ENCODE measurements at places on chromosomes 6 and 20.

GRCh38 chr6:2626401-2626800 lies 124.3 kb downstream of the MYLK4 start:
- DNase-seq, result no peak

DNA sequence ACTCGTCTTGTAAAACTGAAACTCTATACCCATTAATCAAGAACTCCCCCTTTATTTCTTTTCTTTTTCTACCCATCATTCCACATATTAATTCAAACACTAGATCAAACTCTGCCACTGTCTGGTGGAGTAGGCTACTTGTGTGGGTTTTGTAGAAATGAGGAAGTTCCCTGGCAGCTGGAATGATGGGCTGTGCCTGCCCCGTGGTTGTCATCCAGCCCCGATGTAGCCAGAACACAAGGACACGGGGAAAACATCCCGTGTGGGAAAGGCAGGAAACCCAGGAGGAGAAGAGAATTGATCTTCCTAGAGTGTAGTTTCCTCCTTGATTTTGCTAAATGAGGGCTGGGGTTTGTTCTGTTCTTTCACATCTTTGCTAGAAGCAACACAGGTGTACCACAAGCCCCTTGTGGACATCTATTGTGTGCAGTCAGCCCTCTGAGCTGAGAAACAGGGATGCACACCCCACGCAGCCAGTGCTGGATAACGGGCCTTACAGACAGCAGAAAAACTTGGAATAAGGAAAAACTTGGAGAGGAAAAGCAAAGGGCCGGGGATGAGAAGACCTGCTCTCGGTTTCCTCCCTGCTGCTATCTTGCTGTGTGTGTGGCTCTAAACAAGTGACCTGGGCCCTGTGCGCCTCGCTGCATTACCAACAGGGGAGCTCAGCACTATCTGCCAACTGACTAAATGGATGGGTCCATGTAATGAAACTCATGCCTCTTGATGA lies 88.0 kb downstream of the SCML4 start:
- no peak for DNase-seq

- no peak for DNase-seq
These were observed 337.2 kb downstream of the SMOC2 start for GRCh38 chr6:168778201-168778600.

- DNase-seq, result no peak
These were observed 615 bp upstream of the UBE2J1 start for GRCh38 chr6:89353118-89353556.

DNA sequence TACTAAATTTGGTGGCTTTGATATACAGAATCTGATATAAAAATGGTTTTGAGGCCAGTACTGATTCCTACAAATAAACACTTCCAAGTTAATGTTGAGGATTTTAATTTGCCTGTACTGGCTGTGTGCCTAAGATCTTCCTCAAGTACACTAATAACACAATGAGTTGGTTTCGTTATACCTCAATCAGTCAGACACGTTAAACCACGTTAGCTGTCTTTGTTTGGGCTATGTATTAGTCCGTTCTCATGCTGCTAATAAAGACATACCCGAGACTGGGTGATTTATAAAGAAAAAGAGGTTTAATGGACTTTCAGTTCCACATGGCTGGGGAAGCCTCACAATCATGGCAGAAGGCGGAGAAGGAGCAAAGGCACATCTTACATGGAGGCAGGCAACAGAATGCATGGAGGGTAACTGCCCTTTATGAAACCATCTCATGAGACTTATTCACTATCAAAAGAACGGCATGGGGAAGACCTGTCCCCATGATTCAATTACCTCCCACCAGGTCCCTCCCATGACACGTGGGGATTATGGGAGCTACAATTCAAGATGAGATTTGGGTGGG lies 46.2 kb downstream of the NT5E start:
- DNase-seq, result no peak

DNA sequence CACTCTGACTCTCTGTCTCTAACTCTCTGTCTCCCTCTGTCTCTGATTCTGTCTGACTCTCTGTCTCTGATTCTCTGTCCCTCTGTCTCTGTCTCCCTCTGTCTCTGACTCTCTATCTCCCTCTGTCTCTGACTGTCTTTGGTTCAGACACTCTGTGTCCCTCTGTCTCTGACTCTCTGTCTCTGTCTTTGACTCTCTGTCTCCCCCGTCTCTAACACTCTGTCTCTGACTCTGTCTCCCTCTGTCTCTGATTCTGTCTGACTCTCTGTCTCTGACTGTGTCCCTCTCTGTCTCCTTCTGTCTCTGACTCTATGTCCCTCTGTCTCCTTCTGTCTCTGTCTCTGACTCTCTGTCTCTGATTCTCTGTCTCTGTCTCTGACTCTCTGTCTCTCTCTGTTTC lies 21.7 kb upstream of the NOL4L start:
- no peak for DNase-seq

DNA sequence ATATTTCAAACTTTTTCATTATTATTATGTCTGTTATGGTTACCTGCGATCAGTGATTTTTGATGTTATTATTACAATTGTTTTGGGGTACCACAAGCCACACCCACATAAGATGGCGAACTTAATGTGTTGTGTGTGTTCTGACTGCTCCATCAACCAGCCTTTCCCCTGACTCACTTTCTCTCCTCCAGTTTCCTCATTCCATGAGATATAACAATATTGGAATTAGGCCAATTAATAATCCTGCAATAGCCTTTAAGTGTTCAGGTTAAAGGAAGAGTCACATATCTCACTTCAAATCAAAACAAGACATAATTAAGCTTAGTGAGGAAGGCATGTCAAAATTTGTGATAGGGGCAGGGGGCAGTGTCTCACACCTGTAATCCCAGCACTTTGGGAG lies 16.3 kb upstream of the POPDC3 start:
- no peak for DNase-seq

DNA sequence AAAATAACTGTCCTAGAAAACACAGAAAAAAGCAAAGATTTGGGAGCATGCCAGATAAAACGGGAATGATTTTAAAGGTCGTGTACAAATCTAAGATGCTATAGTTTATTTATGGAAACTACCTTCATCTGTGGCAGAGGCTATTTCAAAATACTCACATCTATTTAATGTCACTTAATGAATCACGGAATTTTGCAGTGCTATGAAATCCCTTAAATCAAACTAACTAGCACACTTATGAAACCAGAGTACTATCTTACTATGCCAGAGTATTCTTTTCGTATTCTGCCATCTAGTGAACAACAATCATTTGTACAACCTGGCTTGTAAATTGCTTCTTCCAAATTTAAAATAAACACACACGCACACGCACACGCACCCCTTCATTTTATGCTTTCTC lies 77.9 kb upstream of the BMP5 start:
- no peak for DNase-seq

DNA sequence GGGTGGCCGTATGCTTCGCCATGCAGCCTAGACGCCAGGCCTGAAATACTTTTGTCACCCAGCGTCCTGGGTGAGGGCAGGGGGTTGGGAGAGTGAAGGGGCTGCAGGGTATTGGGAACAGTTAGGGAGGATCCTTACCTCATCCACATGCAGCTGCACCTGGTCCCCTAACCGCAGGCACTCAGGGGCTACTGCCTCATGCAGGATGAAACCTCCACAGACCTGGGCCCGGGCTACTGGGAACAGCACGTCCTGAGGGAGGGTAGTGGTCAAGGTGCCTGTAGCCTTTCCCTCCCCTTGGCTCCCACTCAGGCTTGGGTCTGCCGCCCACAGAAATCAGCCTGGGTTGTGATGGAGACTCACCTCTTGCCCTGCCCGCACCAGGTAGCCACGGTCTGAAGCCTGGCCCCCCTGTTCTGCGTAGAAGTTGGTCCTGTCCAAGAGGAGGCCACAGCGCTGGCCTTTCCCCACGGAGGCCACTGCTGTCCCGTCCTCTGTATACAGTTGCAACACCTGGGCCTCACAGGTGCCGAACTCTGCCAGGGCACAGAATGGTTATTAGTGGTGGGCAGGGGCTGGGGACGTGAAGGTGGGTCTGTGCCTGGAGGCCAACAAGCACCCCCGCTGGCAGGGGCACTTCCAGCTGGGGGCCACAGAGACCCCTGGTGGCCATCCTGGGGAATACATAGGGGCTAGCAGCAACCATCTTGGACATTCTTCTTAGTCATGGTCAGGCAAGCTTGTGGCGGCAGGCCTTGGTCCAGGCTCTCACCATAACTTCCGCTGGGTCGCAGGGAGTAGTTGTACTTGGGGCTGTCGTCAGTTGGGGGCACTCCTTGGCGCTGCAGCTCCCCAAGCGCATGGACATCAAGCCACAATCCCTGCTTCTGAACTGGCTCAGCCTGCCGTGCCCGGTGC lies 8.6 kb downstream of the AARS2 start:
- DNase-seq, result no peak

Data from cortex of kidney (tissue), 1 donor.